Fibroblast of skin of right biceps (primary cell): ENCODE measurements at places on chromosomes 5 and 9.

DNA sequence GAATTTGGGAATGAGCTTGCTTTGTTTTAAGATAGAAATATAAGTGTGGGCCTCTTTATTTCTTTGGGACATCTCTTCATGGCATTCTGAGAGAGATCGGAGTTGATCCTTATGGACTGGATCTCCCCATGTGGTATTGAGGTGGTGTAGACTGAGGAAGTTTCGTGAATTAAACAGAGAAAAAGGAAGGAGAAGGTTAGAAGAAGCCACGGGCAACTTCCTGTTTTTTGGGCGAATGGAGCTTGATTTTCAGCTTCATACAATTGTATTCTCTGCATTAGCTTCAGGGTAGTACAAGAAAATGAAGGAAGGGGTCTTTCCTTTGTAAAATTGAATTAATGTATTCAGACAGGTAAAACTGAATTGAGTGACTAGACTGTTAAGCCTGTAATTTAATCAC is 70.5 kb upstream of the HMHB1 start:
- DNase-seq: no peak

GRCh38 chr5:79864364-79864763 is 126.7 kb downstream of the MTX3 start:
- no peak for DNase-seq

DNA sequence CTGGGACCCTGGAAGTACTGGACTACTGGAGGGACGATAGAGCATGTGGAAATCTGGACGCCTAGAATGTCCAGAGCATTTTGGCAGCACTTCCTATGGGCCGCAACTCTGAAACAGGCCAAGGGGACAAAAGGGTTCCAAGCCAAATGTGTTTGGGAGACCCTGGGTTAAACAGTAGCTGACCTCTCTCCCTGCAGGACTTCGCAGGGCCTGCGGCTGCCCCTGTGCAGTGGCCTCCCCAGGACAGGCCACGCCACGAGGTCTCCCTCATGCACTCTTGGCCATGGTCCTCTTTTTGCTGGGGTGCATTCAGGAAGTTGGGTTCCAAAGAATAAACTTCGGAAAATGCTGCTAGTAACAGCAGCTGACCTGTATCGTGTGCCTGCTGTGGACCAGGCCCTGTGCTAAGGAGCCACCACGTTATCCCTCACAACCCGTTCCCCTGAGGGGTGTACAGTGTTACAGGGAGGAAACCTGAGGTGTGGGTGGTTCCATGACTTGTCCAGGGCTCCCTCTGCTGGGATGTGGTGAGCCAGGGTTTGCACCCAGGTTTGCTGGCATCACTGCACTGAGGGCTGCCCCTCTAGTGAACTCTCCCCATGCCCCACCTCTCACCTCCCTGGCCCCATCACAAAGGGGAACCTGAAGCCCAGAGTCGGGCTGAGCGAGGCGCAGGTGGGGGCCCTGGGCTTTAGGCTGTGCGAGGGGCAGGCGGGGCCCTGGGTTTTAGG is 79.4 kb downstream of the AMBP start:
- peak; percentile 36 for DNase-seq

GRCh38 chr5:60802986-60803385 is 41.1 kb downstream of the ELOVL7 start:
- DNase-seq: no peak

DNA sequence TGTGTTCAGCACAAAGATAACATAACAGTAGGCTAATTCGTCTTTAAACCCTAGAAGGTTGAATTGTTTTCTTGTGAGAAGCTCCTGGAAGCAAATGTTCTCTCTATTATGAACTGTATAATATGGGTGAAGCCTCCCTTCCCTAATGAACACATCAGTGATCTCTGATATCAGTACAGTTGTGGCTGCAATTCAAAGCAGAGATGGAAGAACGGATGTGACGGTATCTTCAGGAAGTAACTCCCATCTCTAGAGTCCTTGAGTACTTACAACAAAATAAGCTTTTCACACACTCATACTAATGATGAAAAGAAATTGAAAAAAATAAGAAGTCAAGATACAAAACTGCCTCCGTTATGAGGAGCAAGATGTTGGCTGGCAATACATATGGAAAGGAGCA is 4.5 kb downstream of the HCN1 start:
- DNase-seq: no peak
